Thymus (tissue), 14 donors: ENCODE measurements at places on chromosomes 12 and 14.

DNA sequence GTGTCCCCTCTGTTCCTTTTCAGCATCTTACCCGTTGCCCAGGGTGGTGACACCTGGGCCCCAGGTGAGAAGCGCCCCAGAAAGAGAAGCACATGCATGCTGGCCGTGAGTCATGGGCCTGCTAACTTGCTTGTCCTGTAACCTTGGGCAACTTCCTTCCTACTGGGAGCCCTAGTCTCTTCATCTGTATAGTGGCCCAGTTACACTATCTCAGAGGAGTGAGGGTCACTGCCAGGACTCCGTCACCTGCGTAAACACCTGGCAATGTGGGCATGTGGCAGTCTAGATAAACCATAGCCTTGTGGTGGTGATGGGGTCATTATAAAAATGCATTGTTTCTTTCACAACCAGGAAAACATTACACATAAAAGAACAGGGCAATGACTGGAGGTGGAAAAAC, 125.2 kb downstream of the SLC25A47 start:
- no peak for DNase-seq
- no peak overlapping the region for H3K27ac ChIP-seq
- H3K36me3 ChIP-seq = no peaks in the 10 kb centered on the region
- no peak overlapping the region for H3K4me3 ChIP-seq

DNA sequence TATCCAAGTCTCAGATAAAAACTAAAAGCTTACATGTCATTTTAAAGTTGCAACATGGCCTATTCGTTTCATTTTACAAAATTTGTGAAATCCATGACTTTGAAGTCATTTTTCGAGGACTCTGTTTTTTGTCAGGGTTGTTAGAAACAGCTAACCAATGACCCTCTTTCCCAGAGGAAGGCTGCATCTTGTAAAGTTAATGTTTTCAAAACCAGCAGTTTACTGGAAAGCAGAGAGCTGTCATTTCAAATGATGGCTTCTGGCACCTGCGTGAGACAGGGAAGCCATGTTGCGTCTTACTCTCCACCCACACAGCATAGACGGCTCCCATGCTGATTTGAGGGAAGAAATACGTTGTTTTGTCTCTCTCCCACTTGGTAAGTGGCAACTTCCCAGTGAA, 50.1 kb upstream of the RTRAF start:
- H3K4me1 ChIP-seq = no peaks in the 10 kb centered on the region
- no peak overlapping the region for H3K27ac ChIP-seq
- H3K36me3 ChIP-seq = no peaks in the 10 kb centered on the region
- no peak for DNase-seq

DNA sequence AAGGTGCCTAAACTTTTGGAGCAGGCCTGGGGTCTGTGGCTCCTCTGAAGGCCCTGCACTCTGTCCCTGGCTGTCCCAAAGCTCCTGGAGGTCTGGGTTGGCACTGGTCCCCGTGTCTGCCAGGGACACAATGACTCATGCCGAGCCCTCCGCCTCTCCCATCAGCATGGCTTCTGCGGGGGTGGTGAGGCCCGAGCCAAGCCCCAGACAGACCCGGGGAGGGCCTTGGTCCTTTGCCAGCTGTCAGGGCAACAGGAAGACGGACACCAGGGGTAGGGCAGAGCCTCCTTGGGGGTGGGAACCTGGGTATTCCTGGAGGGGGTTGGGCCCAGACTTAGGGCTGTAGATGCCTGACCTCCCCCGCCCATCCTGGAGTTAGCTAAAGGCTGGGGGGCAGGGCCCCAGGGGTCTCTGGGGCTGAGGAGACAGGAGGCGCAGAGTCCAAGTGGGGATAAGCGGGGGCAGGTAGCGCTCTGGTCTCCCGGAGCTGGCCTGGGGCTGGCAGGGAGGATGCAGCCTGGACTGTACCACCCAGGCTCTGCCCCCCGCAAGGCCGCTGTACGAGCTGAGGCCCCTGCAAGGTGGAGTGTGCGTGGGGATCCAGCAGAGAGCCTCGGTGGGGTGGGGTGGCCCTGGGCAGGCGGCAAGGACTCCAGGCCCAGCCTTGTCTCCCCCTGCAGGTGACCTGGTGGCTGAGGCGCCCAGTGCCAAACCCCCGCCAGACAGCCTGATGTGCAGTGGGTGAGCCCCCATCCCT, 16.4 kb upstream of the PUS1 start:
- H3K36me3 ChIP-seq = peaks cover 81% of the 10 kb centered on the region
- H3K4me1 ChIP-seq = no peaks in the 10 kb centered on the region
- no peak overlapping the region for H3K27ac ChIP-seq
- no peaks in the 10 kb centered on the region for H3K27me3 ChIP-seq
- DNase-seq = no peak

DNA sequence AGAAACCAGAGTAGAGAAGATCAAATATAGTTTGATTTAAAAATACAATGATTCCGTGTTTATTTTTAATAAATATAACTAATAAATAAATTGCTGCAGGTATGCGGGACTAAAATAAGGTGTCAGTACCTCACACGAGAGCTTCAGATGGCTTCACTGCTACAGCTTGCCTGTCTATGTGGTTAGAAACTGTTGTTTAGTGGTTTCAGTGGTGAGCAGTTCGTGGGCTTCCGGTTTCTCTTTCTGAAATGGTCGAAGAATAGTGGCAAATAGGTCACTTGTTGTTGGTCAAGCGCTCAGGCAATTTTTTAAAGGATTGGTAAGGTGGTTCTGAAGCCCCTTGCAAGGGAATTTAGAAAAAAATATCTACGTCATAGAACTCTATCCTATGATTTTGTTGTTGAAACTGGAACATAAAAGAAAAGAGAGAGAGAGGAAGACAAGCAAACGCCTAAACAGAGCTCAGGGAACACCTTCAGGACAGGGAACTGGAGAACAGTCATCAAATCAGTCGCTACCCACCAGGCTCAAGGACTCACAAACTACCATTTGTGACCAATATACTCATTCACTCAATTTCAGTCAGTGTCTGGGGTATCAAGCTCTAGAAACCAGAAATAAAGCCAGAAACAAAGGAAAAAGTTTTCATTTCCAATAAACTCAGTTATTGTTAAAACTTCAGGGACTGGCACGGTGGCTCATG, 31.3 kb downstream of the GABARAPL1 start:
- H3K27me3 ChIP-seq = no peaks in the 10 kb centered on the region
- peak; percentile 59 for DNase-seq
- H3K4me1 ChIP-seq = peaks cover 5% of the 10 kb centered on the region
- peak overlapping the region; percentile 1 for H3K4me3 ChIP-seq
- H3K27ac ChIP-seq = no peak overlapping the region

DNA sequence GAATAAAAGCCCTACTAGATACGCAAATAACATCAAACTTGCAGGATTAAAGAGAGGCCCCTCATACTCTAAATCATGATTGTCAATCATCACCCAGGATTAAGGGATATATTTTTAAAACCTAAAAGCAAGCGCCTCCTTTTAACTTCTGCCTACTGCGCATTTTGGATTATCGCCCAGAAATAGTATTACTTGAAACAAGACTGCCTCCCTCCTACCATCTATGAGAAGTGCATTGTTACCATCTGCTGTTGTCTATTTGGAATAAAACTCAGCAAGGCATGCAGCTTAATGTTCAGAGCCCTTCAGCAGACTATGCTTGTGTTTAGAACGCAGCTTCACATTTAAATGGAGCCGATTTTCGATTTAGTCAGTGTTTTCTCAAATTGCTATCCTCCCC, 79.6 kb downstream of the EXOC5 start:
- H3K36me3 ChIP-seq = no peaks in the 10 kb centered on the region
- H3K27ac ChIP-seq = no peak overlapping the region
- H3K4me3 ChIP-seq = no peak overlapping the region
- DNase-seq = no peak

GRCh38 chr12:133120385-133121191, 9.5 kb downstream of the ZNF891 start:
- H3K4me1 ChIP-seq = no peaks in the 10 kb centered on the region
- H3K4me3 ChIP-seq = no peak overlapping the region
- H3K27ac ChIP-seq = no peak overlapping the region
- no peak for DNase-seq
- H3K27me3 ChIP-seq = no peaks in the 10 kb centered on the region

DNA sequence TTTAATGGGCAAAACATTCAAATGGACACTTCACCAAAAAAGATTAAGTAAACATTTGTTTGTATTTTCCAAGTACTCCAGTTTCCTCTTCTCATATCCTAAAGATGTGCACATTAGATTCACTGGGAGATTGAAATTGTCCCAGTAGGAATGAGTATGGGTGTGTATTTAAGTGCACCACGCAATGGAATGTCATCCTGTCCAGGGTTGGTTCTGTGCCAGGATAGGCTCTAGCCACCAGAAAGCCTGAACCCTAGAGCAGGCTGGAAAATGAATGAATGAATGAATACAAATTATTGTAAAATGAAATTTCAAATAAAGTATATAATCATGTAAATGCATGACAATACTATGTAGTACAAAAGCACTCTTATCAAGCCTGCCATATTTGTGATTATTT, 14.0 kb downstream of the CEP83 start:
- no peak for DNase-seq
- no peaks in the 10 kb centered on the region for H3K36me3 ChIP-seq
- no peak overlapping the region for H3K4me3 ChIP-seq
- no peaks in the 10 kb centered on the region for H3K4me1 ChIP-seq

DNA sequence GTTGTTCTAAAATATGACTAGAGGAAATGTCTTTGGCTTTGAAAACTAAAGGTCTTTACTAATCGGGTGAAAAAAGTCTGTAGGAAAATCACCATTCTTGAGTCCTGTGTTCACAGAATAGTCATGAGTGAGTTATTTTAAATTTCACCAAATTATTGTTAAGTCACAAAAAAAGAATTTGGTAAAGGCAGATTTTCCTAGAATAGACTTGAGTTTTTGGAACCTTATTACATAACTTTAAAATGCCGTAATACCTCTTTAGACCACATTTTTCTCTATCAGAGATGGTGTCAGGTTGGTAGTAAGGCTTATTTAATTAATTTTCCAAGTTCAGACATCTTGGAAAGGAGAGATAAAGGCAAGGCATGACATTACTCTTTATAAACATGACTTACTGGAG, 184.7 kb upstream of the GARIN2 start:
- H3K36me3 ChIP-seq = no peaks in the 10 kb centered on the region
- no peak overlapping the region for H3K4me3 ChIP-seq
- H3K27ac ChIP-seq = no peak overlapping the region
- no peaks in the 10 kb centered on the region for H3K4me1 ChIP-seq
- DNase-seq = no peak

- no peak overlapping the region for H3K4me3 ChIP-seq
- no peak for DNase-seq
- no peaks in the 10 kb centered on the region for H3K4me1 ChIP-seq
- H3K36me3 ChIP-seq = no peaks in the 10 kb centered on the region
- no peak overlapping the region for H3K27ac ChIP-seq
Observed at GRCh38 chr12:128402486-128403243, 135.7 kb downstream of the TMEM132C start.

GRCh38 chr14:38203929-38204718, 3.6 kb upstream of the SSTR1 start:
- H3K27ac ChIP-seq = no peak overlapping the region
- peaks cover 19% of the 10 kb centered on the region for H3K27me3 ChIP-seq
- H3K4me3 ChIP-seq = no peak overlapping the region
- no peaks in the 10 kb centered on the region for H3K4me1 ChIP-seq
- H3K36me3 ChIP-seq = no peaks in the 10 kb centered on the region

DNA sequence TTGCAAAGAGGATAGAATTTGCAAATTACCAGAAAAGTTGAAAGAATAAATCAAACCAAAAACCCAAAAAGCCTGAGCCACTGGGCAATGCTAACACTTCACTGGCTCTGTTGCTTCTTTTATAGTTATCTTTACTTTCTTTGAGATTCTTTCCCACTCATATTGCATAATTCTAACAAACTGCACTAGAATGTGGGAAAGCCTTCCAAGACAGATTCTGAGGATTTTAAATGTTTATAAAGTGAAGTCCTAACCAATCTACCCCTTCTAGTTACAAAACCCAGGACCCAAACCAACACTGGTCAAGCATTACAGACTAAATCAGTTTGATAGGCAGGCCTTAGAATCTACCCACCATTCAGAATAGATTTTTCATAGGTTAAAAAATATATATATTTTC, 150.9 kb downstream of the MED13L start:
- no peak for DNase-seq
- H3K27me3 ChIP-seq = no peaks in the 10 kb centered on the region
- H3K4me1 ChIP-seq = peaks cover 13% of the 10 kb centered on the region

DNA sequence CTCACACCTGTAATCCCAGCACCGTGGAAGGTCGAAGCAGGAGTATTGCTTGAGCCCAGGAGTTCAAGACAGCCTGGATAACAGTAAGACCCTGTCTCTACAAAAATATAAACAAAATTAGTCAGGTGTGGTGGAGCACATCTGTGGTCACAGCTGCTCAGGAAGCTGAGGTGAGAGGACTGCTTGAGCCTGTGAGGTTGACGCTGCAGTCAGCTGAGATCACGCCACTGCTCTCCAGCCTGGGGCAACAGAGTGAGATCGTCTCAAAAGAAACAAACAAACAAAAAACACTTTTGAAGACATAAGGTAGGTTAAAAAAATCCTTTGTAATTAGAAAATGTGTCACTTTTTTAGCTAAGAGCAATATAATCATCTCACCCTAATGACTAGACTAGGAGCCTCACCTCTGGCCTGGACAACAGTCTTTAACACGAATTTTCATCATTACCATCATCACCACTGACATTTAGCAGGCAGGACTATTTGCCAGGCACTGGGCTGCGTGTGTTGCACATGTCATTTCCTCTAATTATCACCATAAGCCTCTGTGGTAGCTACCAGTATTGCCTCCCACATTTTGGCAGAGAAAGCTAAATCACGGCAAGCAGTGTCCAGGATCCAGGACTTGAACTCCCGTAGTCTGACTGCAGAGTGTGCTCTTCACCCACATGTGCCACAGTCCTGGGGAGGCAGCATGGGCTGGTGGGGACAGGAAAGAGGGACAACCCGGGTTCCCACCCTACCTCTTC, 4.6 kb upstream of the SYCP3 start:
- H3K36me3 ChIP-seq = peaks cover 36% of the 10 kb centered on the region
- H3K4me3 ChIP-seq = no peak overlapping the region
- H3K4me1 ChIP-seq = no peaks in the 10 kb centered on the region
- DNase-seq = peak; percentile 29

- DNase-seq = no peak
- H3K27ac ChIP-seq = no peak overlapping the region
- no peaks in the 10 kb centered on the region for H3K27me3 ChIP-seq
- no peaks in the 10 kb centered on the region for H3K36me3 ChIP-seq
Observed at GRCh38 chr14:70292716-70293115, 66.8 kb downstream of the COX16 start.

- no peak for DNase-seq
- no peak overlapping the region for H3K4me3 ChIP-seq
- H3K27ac ChIP-seq = no peak overlapping the region
- no peaks in the 10 kb centered on the region for H3K27me3 ChIP-seq
- no peaks in the 10 kb centered on the region for H3K4me1 ChIP-seq
Observed at GRCh38 chr12:126107659-126108058, 1042.4 kb downstream of the AACS start.

- H3K4me3 ChIP-seq = peak overlapping the region; percentile 96
- H3K36me3 ChIP-seq = peaks cover 17% of the 10 kb centered on the region
- peaks cover 8% of the 10 kb centered on the region for H3K4me1 ChIP-seq
Observed at GRCh38 chr12:93468008-93468371, 676 bp downstream of the MRPL42 start.

GRCh38 chr12:33330940-33331339, 108.7 kb downstream of the SYT10 start:
- H3K27me3 ChIP-seq = no peaks in the 10 kb centered on the region
- no peak overlapping the region for H3K4me3 ChIP-seq
- DNase-seq = no peak
